Activated T-helper 9 cell treated with anti-CD3 and anti-CD28 coated beads, Interleukin-2, amount 50 U/mL, for 16 hours (primary cell): ENCODE measurements at places on chromosomes 7 and 10.

DNA sequence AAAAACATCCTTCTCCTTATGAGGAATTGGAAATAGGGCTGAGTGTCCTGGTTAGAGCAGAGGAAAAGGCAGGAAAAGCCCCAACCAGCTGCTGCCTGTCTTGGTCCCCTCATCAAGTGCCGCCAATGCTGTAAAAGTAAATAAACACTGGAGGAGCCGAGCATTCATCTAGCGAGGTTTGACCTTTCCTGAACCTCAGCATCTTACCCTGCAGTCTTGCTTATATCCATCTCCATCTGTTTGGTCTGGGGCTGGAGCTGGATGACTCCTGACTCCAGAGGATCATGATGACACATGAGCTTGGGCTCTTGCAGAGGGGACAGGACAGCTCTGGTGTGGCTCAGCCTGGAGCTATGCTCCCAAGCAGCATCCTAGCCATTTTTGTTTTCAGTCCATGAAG lies 501.1 kb downstream of the TNS3 start:
- DNase-seq = no peak

DNA sequence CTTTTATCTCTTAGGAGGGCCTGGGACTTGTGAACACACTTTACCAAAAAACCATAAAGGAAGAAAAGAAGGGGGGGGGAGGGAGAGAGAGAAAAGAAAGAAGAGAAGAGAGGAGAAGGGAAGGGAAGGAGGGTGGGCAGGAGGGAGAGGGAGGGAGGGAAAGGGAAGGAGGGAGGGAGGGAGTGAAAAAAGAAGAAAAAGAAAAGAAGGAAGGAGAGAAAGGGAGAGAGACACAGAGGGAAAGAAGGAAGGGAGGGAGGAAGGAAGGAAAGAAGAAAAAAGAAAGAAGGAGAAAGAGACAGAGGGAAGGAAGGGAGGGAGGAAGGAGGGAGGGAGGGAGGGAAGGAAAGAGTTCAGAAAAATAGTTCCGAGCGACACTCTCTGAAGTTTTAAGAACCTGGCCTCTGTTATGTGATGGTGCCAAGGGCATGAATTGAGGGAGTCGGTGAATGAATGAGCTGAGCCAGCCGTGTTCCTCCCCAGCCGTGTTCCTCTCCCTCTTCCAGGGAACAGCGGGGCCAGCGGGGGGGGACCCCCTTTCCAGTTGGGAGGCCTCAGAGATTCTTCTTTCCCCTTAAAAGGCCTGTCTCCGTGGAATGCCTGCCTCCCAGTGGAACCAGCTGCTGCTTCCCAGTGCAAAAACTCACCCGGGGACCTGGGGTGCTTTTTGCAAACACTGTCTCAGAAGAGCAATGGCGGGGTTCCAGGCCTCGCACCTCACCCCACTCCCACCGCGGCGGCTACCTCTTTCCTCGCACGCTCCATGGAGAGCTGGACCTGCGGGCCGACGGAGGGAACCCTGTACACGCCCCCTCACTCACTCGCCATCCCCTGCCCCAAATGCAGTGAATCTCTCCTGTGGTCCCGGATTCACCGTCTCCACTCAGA lies 84.1 kb downstream of the FOXL3 start:
- DNase-seq = no peak

- DNase-seq = no peak
These were observed 11.0 kb upstream of the TLL2 start for GRCh38 chr10:96524741-96525140.

- DNase-seq = peak; percentile 40
These were observed 4.6 kb downstream of the ARPC1B start for GRCh38 chr7:99379043-99379577.

GRCh38 chr7:44685723-44686122 lies 62.9 kb upstream of the ZMIZ2 start:
- no peak for DNase-seq

- no peak for DNase-seq
These were observed 299.2 kb downstream of the EXOC4 start for GRCh38 chr7:133552079-133552478.

GRCh38 chr7:103636153-103636552 lies 190.1 kb upstream of the SLC26A5 start:
- no peak for DNase-seq

DNA sequence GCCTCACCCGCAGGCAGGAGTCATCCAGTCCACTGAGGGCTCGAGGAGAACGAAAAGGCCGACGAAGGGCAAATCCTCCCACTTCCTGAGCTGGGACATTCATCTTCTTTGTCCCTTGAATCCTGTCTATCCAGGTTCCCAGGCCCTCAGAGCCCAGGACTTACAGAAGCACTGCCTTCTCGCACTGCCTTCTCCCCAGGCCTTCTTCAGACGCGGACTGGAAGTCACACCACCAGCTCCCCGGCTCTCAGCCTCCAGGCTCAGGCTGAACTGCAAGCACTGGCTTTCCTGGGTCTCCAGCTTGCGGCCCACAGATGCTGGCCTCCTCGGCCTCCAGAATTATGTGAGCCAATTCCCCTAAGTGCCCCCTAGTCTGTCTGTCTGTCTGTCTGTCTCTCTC lies 6.4 kb upstream of the MMP21 start:
- no peak for DNase-seq

- DNase-seq = no peak
These were observed 620.0 kb downstream of the CNTNAP2 start for GRCh38 chr7:146736446-146737190.

DNA sequence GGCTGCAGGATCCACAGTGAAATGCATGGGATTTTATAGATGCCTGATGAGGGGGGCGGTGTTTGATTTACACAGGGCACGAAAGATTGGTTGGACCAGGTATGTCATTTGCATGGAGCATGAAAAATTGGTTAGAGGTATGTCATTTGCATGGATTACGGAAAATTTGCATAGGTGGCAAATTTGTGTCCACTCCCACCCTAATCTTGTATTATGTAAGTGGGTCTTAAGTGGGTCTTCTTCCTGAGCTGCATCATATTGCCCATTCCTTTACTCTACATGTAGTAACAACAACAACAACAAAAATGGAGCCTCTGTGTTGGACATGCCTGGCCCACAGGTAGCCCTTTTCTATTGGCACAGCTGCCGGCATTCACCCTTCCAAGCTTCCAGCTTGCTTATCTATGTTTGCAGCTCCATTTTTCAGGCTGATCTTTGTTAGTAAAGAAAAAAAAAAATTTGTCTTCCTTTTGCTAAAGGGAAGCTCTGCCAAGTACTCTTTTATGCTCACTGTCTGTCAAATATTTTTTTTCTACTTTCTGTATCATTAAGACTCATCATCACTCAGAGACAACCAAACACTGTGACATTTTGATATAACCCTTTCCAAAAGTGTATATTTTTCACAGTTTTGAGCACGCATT lies 10.3 kb upstream of the ZNF273 start:
- DNase-seq = no peak

DNA sequence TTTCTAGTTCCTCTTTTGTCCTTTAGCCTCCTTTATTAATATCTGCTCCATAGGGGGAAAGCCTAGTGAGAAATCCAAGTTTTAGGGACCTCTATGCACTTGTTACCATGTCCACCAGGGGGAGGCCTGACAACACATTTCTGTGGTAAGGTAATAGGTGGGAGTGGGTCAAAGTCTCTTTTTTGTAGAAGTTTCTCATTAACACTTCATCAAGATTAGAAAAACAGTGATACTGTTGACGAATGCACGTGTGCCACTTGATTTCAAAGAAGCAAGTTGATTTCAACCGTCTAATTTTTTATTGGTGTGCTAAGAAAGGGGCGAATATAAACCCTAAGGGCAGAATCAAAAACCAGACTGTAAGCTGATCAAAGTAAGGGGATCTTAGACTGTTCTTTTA lies 30.6 kb downstream of the CISD1 start:
- DNase-seq = peak; percentile 25

- no peak for DNase-seq
These were observed 39.5 kb downstream of the DIP2C start for GRCh38 chr10:649798-650440.

GRCh38 chr7:45649560-45650346 lies 75.6 kb downstream of the ADCY1 start:
- no peak for DNase-seq

GRCh38 chr10:96752375-96752774 lies 32.1 kb upstream of the PIK3AP1 start:
- no peak for DNase-seq

DNA sequence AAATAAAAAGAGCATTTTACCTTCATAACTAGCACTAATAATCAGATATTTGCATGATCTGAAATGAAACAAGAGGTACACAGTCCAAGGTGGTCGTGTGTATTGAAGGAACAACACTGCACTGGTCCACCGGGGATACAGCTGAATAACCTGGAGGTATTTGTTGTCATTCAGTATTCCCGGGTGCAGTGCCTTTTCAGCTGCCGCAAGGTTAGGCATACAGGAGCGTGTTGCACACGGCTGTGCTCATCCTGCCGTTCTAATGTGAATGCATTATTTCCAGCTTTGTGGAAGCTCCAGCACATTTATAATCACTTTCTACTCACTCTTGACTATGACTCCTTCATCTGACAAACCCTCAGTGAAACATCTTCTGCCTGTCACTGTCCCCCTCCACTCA lies 377.8 kb downstream of the GFRA1 start:
- no peak for DNase-seq

DNA sequence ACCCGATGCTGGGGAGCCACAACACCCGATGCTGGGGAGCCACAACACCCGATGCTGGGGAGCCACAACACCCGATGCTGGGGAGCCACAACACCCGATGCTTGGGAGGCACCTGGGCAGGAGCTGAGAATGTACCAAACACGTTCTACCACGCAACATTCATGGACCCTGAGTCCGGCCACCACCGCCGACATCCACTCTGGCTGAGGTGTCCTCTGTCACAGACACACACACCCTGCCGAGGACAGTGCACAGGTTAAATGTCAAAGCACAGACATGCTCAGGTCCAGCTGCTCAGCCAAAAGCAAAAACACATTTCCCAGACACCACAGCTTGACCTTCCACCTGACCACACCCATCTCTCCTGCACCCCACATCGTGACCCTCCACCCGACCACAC lies 148.4 kb downstream of the DIP2C start:
- DNase-seq = no peak

DNA sequence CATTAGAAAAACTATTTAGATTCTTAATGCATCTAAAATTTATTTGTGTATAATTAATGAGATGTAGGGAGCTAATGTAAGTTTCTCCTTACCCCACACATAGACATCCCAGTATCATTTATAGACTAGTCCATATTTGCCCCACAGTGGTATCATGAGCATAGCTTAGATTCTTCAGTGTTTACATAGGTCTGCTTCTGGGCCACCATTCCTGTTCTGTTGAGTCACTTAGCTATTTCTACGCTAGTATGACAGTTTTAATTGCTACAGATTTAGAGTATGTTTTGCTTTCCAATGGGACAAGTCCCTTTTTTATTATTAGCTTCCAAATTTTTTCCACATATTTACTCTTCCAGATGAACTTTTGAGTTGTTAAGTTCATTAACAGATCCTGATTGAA lies 69.4 kb downstream of the MCMBP start:
- no peak for DNase-seq

DNA sequence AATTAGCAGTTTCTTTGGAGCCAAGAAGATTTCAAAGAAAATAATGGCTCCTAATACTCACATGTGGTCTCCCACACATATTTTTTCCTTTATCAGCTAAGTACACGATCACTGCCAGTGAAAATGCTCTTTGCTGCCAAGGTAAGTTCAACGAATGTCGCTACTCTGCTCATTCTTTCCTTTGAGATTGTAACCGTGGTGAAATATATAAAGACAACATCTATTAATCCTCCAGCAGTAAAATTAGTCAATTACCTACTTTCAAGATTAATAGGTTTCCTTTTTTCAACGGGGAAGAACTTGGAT lies 672.2 kb downstream of the GATA3 start:
- no peak for DNase-seq

DNA sequence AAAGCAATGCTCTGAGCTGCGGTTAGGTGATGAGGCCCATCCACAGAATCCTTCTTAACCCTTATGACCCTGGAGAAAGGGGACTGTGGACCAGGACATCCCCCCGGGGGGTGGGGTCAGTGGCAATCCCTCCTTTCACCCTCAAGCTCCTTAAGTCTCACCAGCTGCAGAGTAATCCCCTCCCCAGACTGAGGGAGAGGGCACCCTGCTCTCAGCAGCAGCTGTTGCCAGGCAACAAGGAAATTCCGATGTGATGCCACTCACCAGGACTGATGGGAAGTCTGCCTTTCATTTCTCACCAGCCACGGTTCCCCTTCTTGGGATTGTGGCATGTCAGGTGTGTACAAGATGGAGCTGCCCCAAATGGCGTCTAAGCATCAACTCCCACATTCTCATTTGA lies 129.6 kb downstream of the DOCK1 start:
- no peak for DNase-seq

DNA sequence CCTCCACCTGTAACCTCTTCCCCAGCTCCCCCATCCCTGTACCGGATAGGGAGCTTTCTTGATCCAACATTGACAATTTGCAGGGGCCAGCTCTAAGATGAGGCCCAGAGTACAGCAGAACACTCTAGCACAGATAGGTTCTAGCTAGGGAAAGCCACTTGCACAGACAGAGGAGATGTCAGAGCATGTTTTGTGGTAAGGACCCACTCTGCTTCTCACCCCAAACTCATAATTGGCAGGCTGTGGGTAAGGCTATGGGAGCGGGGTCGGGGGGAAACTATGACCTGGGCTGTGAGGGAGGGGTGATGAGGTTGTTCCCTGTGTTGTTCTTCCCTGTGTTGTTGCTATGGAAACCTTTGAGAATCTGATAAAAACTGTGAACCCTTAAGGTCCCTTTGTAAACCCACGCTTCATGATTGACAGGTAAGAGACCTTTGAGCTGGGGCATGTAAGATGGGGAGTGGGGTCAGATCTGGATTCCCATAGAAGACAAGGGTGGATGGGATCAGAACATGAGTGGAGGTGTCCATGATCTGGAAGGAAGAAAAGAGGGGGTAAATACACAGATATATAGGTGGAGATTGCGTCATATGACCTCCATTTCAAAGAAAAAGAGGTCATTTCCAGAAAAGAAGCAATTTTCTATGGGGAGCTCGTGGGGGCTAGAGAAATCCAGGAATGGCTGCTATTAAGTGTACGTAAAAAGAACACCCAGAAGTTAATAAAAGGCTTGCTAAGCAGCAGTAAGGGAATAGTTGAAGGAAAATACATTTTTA lies 4.0 kb downstream of the CALD1 start:
- no peak for DNase-seq

DNA sequence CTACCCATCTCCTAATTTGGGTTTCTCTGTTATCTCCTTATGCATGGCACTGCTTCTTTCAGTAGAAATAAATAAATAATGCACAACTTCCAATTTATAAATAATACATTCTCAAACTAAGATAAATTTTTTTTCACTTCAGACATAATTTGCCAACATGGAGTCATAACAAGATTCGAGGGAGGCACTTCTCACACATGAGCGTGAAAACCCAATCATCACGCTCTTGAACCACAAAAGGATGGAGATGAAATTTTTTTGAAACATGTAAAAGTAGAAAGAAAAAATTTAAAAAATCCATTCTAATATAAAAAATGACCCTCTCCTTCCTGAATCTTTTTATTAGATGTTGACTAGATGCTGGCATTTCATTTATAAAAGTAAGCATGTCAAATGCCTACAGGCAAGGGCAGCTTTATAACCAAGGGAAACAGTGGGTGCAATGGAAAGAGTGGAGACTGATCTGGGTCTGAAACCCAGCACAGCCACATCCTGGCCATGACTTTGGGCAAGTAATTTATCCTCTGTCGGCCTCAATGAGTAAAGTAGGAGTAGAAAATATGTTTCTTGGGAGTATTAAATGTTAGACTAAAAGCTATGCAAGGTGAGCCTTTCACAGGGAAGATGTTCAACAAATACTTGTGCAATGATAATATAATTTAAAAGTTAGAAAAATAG lies 185.0 kb downstream of the STK31 start:
- no peak for DNase-seq
